ENCODE measurements at places on chromosomes 3 and 15.

DNA sequence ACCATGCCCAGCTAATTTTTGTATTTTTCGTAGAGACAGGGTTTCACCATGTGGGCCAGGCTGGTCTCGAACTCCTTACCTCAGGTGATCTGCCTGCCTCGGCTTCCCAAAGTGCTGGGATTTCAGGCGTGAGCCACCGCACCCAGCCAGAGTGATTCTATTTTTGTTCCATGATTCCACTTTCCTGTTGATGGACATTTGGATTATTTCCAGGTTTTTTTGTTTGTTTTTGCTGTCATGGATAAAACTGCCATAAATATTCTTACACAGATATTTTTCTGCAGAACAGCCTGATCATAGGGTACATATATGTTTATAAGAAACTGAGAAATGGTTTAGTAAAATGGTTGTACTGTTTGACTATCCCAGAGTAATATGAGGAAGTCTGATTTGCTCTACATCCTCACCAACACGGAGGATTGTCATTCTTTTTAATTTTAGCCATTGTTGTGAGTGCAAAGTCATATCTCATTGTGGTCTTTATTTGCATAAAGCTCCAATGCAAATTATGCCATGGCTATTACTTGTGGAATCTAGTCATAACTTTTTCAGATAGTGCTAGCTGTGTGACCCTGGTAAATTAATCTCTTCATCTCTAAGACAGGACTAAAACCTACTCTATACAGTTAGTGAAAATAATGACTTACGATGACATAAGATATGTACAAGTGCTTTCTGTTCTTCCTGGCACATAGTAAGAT, 42.7 kb downstream of the MAP6D1 start:
- no peak for DNase-seq

GRCh38 chr3:14730703-14731382, 55.9 kb downstream of the C3orf20 start:
- no peak for DNase-seq

DNA sequence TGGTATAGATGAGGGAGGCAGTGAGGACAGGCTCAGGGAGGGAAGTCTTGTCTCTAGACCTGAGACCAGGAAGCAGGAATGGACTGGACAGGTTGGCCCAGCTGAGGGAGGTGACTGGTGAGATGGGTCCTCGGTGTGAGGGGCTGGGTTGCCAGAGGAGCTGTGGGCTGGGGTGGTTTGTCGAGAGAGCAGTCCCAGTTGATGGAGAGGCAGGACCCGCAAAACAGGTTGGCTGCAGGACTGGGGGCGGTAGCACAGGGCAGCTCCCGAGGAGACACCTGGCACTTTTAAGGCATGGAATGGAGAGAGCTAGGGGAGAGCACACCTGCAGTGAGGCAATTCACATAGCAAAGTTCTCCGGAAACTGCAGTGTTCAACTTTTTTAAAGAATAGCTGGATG, 14.7 kb downstream of the IGF1R start:
- no peak for DNase-seq

DNA sequence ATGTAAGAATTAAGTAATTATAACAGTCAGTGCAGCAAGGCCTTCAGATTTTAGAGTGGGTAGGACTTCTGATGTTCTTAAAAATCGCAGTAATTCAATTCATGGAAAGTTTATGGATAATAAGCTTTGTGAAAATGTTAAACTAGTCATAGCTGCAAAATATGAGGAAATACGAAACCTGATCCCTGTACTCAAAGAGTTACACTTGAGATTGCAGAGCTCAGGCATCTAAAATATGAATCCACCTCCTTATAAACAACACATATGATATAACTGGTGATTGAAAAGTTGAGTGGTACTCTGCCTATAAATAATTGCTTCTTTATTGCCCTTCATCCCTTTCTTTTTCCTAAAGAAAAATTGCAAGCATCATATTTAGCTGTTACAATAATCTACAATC, 473.3 kb downstream of the OTOL1 start:
- DNase-seq: no peak

GRCh38 chr3:113560831-113561623, 28.7 kb downstream of the SIDT1 start:
- DNase-seq: no peak

DNA sequence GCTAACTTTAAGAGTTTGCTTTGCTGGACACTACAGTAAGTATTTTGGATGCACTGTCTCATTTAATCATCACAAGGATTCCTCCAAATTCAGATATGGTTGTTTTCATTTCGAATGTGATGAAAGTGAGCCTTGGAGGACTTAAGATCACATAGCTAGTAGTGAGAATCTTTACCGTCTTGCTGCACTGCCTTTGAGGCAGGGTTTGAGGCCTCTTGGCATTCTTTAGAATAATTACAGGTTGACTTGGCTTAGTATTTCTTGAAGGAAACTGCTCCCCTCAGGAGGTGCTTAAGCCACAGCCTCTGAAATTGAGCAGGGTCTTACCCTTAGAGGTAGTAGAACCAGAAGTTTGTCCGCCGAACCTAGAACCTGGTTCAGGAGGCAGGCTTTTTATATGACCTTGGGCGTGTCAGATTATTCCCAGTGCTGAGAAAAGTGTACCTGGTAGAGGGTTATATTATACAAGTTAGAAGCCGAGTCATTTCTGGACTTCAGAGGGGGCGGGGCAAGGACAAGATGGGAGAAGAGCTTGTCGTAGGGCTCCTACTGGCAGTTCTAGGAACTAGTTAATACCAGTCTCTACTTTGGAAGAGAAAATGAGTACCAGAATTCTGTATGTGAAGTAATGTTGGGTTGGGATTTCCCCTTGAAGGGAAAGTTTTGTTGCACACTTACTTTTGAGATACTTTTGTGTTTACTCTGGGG, 1.1 kb downstream of the TFG start:
- peak; percentile 80 for DNase-seq

GRCh38 chr15:70029297-70029701, 68.4 kb downstream of the TLE3 start:
- no peak for DNase-seq

DNA sequence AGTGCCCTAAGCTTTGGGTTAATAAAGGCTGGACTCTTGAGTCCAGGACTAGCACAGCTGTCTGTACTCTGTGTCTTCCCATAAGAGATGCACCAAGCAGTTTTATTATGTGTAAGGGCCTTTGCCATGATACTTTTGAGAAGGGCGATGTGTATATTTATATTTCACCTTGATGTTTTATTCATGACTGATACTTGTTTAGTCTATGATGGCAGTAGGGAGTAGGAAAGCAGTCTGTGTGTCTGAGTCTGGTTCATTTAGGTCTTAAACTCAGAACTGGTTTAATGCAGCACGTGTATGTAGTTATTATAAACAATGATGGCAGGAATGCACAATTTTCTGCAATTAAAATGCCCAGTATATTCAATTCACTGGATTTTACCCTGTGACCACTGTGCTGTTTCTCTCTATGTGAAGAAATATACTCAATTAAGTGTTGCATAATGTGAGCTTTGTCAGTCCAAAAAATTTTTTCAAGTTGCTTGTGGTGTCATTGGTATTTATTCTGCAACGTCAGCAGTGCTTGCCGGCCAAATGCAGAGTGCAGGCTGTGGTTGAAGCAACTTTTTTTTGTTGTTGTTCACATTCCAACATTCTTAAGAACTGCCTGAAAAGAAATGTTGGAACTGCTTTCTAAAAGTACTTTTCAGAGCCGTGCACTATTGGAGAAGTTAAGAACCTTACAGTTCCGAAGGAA, 423.7 kb upstream of the SEMA6D start:
- DNase-seq: no peak

GRCh38 chr3:134777341-134777740, 17.7 kb upstream of the EPHB1 start:
- no peak for DNase-seq

- DNase-seq: no peak
Observed at GRCh38 chr3:13086531-13086981, 13.3 kb upstream of the IQSEC1 start.

- DNase-seq: no peak
Observed at GRCh38 chr3:79245284-79246138, 522.3 kb downstream of the ROBO1 start.

DNA sequence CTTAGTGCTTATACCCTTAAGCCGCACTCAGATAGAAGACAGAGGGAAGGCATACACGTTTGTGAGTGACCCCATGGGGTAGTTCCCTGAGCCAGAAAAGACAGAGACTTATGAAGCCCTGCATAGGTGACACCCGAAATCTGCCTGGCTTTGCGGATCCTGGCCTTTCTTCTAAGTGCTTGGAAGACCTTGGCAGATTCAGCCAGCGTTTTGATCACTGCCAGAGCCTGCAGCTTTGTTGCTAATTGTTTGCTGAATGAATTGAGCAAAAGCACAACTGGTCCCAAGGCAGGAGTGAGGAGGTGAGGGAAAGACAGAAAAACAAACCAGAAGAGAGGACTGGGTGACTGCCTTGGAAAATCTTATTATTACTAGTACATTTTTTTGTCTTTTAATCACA, 168.3 kb upstream of the ICE2 start:
- no peak for DNase-seq

GRCh38 chr3:133054586-133054985, 16.4 kb downstream of the TMEM108 start:
- no peak for DNase-seq

DNA sequence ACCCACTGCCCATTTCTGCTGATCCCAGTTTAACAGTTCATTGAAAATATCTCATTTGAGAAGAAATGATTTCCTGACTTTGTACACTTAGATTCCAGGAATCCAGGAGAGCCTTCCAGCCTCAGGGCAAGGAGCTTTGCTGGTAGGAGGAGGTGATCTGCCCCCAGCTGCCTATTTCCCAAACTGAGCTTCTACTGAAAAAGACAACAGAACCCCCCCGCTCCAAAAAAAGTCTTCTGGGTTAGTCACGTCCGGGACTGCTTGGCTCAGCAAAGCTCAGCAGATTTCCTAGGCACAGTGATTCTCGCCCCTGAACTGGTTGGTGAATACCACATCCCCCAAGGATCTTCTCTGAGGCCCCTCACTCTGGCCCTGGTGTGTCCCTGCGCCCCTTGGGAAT, 13.1 kb downstream of the SLC6A6 start:
- no peak for DNase-seq

GRCh38 chr3:57279685-57280084, 12.8 kb downstream of the ASB14 start:
- DNase-seq: no peak

DNA sequence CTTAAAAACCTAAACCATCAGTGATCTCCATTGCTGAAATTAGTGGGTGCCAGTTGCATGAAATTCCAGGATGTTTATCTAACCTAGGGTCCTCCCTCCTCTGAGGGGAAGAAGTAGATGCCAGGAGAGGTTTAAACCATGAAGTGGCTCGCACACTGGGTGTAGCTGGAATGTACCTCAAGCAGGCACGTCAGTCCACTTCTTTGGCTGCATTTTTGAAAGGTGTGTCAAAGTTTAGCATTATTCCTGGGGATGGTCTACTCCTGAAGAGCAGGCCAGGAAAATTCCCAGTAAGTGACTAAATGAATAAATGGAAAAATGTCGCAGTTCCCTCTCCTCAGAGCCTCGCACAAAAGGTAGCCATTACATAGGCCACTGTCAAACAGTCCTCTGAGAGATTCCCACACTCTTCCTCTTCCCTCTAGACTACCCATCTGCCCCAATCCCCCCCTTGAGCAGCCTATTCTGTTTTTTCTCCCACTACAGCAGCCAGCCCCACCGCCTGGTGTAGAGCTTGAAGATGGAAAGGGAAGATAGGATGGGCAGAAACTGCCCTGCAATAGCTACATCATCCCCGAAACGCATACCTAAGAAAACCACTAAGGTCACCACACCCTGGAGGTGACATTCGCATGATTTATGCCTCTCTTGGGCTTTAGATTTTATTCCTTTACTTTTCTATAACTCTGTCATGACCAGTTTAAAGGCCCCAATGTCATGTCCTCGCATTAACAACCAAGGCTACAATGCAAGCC, 655 bp upstream of the TMOD3 start:
- no peak for DNase-seq

DNA sequence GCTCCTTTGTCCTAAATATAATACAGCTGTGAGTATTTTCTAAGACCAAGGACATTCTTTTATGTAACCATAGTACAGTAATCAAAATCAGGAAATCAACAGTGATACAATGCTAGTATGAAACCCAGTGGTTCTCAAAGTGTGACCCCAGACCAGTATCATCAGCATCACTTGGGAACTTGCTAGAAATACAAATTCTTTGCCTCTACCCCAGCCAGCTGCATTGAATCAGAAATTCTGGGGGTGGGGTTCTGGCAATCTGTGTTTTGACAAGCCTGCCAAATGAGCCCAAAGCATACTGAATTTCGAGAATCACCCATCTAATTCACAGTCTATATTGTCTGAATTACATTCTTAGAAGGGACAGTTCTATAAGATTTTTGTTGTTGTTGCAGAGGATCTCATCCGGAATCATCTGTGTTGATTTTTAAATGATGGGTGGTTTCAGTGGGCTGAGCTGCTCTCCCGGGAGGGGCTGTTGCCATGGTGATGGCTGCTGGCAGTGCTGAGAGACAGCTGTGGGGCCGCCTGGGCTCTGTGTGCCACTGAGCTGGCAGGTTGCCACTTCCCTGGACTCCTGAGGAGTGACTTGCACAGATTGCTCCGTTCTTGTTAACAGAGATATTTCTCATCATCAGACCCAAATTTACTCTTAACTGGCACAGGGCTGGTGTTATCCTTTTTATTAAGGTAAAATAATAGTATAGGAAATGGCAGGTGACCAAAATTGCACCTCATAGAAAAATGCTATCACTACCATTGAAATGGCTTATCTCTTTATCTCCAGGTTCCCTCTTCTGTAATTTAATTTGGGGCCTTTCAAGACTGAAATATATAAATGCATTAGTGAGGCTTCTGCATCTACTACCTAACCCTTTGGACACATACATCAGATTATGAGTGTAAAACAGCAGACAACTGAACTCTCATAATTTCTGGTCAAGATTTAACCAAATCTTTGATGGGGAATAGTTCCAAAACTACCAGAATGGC, 56.5 kb downstream of the NEK11 start:
- no peak for DNase-seq

- no peak for DNase-seq
Observed at GRCh38 chr3:194423317-194423716, 24.3 kb upstream of the GP5 start.

DNA sequence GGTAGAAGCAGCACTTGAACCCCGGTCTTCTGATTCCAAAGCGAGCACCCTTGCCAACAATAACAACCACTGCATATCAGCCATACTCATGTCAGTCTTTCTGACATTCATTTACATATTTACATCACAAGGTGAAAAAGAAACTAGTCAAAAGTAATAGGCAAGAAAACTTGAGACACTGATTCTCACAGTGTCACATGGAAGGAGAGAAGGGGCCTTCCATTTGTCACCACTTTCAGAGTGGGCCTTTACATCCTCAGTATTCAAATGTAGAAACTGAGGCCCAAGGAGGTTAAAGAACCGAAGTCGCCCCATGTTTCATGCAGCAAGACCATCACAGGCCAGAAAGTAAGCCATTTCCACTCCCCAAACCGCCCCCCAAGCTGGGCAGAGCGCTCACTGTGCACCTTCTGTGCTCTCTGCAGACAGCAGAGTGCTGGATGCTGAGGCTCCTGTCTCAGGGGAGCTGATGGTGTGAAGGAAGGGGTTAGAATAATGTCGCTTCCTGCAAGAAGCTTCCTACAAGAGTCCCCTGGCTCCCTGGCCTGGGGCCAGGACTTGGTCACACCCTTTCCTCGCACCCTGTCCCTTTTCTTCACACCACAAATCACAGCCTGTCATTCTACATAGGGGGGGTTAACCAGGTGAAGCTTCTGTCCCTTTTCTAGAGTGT, 260.1 kb downstream of the UACA start:
- DNase-seq: no peak

- no peak for DNase-seq
Observed at GRCh38 chr3:190387578-190388213, at the start of gene CLDN16. Gene CLDN16 (plus strand): TSS chr3:190388163. CDS start chr3:190388330, 167 bp downstream.

Measured in activated CD4-positive, alpha-beta memory T cell treated with anti-CD3 and anti-CD28 coated beads, Interleukin-2, amount 10 ng/mL, durations not matched to agents 7 days and 5 days (primary cell).